Cortex of kidney (tissue), 1 donor: ENCODE measurements at places on chromosomes 7 and 10.

- DNase-seq, result no peak
Measured at GRCh38 chr7:50595491-50596102, 30.4 kb upstream of the DDC start.

- no peak for DNase-seq
Measured at GRCh38 chr10:132113766-132114365, 48.1 kb downstream of the JAKMIP3 start.

DNA sequence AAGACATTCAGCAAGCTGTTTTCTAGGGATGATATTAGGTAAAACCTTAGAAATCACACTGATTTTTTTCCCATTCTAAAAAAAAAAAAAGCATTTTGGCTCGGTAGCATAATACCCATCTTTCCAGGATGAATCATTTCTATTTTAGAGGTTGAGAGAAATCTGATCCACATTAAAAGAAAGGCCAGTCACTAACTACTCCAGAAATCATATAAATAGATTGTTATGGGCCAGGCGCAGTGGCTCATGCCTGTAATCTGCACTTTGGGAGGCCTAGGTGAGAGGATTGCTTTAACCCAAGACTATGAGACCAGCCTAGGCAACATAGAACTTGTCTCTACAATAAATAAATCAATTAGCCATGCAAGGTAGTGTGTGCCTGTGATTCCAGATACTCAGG is 164.3 kb downstream of the BAMBI start:
- DNase-seq, result no peak

- DNase-seq, result no peak
Measured at GRCh38 chr7:111864291-111864976, 302.1 kb upstream of the IMMP2L start.

GRCh38 chr10:84308481-84309304 is 19.7 kb upstream of the CCSER2 start:
- no peak for DNase-seq

DNA sequence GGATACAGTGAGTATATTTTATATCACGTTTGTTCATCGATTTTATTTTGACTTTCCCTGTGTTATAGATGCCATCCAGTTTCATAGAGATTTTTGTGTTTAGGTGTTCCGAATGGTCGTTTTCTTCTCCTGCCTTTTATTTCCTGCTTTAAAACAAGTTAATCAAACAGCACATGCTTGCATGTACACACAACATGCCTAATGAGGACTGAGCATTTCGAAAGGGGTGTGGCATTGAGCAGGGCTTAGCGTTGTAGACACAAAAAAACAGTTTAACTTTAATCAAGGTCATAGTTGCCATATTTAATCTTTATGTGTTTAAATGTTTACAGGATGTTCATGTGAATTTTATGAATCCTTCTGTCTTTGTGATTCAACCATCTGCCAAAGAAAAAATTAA is 430.5 kb upstream of the GALNT17 start:
- DNase-seq, result no peak

GRCh38 chr7:1523844-1524243 is 6.7 kb upstream of the MAFK start:
- DNase-seq, result no peak

DNA sequence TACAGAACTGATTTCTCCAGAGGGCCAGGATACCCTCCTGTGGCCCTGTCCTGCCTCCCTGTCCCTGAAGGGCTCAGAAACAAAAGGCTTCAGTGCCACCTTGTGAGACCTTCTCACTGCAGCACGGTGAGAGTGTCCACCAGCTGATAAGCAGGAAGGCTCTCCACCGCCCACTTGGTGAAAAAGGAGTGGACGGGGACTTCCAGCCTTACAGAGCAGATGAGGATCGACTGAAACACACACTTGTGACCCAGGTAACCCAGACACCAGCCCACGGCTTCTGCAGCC is 330.1 kb downstream of the GRID1 start:
- DNase-seq, result no peak

GRCh38 chr7:130371046-130371445 is 9.2 kb upstream of the CPA1 start:
- no peak for DNase-seq

DNA sequence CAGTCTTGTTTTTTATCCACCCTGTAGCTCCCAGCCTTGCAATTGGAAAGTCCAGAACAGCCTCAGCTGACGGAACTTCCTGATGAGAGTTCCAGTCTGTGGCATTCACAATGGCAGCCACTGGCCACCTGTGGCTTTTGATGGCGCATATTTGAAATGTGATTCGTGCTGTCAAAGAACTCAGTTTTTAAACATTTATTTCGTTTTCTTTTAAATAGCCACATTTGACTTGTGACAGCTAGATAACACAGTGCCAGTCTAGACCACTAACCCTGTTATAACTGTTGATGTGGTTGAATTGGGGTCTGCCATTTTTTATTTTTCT is 97.3 kb downstream of the INPP5A start:
- DNase-seq, result no peak

DNA sequence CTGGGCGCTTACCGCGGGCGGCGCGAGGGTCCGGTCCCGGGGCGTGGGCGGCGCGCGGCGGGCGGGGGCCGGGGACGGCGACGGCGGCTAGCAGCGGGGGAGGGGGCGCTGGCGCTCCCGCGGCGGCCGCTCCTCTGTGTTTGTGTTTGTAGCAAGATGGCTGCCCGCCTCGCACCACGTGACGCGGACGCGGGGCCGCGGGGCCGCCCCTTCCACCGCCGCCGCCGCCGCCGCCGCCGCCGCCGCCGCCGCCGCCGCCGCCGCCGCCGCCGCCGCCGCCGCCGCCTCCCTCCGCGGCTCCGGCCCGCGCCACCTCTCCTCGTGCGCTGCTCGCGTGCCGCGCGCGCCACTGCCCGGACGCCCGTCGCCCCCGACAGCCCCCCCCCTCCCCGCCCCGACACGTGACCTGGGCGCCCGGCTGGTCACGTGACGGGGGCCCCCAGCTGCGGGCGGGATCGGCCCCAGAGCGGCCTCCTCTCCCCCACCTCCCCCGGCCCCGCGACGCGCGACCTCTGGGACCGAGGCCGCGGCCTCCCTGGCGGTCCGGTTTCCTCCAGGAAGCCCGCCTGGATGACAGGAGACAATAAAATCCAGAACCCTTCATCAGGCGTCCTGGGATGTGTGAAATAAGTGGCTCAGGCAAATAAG is at the start of gene GIGYF1:
Gene GIGYF1, minus strand, starts transcription at position 153 of the 648 bp plus-strand sequence. CDS start 6,012 bp downstream, outside the sequence.
- no peak for DNase-seq

GRCh38 chr7:35748371-35748770 is 52.5 kb upstream of the SEPTIN7 start:
- no peak for DNase-seq

DNA sequence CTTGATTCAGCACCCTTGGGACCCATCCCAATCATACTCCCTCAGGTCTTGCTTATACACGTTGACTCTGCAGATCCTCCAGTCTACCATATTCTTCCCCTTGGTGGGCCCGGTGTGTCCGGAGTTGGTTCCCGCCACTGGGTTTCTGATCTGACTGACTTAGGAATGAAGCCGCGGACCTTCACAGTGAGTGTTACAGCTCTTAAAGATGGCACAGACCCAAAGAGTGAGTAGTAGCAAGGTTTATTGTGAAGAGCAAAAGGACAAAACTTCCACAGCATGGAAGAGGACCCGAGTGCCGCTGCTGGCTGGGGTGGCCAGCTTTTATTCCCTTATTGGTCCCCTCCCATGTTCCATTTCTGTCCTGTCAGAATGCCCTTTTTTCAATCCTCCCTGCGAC is 5.9 kb upstream of the GDF10 start:
- no peak for DNase-seq

- DNase-seq, result no peak
Measured at GRCh38 chr7:48305661-48306060, 134.4 kb downstream of the ABCA13 start.

- DNase-seq, result no peak
Measured at GRCh38 chr7:73565675-73566340, 8.3 kb upstream of the BCL7B start.

- no peak for DNase-seq
Measured at GRCh38 chr7:71145906-71146901, 14.3 kb downstream of the GALNT17 start.

DNA sequence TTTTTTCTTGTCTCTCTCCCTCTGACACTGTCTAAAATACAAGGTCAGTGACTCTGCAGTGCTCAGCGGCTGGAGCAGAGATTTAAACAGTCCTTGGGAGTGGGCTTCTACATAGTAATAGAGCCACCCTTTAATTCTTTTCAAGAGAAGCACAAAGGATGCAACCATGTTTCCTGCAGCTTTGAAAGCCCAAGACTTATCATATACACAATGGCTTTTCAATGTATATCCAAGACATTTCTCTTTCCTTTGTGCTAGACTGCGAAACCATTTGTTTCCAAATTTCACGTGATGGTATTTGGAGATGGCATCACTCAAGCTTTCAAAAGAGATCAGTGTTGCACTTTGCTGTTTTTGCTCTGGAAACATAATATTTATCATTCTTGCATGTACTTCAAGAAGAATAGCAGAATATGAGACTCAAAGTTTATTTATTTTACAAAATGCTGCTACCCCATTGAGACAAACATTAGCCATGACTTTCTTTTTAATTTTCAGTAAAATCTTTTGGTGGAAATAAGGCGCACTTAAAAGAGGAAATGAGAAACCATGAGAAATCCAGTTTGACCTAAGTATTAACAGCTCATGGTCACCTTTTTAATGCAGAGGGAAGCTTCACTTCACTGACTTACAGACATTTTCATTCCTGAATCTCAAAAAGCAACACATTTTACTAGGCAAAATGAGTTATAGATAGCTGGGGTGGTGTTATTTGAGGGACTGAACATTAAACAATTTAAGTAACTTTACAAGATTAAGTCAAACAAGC is 76.6 kb downstream of the SEMA3C start:
- no peak for DNase-seq

GRCh38 chr10:8254350-8254749 is 199.9 kb downstream of the GATA3 start:
- DNase-seq, result no peak

DNA sequence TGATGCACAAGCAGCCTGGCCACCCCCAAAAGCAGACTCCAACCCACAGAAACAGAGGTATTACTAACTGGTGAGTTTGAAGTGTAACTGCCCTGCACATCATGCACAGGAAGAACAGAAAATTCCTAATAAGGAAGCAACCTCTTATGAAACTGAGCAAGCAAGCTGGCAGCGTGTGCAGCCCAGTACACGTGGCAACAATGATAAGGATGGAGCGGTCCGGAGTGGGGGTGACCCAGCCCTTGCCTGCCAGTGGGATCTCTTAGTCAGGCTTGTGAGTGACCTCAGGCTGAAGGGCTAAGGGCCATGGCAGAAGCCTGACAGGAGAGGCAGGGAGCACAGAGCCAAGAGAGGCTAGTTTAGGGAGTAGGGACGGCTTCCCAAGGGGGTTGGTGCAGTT is 22.1 kb upstream of the AOAH start:
- DNase-seq, result no peak
